ENCODE measurements at places on chromosomes 1 and 21.

- no peak for DNase-seq
These were observed 37.2 kb upstream of the TNFRSF1B start for GRCh38 chr1:12129624-12130023.

DNA sequence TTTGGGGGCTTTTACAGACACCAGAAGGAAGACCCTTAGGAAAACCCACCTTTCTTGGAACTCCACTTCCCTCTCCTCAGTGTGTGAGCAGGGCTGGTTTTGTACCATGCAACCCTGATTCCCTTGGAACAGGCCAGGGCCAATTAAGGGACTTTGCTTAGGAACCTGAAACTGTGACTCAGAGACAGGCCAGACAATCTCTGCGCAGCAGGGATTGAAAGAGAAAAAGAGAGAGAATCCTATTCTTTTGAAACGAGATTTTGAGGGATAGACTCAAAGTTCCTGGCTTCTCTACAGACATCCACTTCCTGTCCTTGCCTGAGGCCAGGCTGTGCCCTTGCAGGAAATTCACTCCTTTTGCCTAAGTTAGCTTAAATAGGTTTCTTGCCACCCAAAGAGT is 23.1 kb upstream of the C1orf198 start:
- DNase-seq, result no peak

DNA sequence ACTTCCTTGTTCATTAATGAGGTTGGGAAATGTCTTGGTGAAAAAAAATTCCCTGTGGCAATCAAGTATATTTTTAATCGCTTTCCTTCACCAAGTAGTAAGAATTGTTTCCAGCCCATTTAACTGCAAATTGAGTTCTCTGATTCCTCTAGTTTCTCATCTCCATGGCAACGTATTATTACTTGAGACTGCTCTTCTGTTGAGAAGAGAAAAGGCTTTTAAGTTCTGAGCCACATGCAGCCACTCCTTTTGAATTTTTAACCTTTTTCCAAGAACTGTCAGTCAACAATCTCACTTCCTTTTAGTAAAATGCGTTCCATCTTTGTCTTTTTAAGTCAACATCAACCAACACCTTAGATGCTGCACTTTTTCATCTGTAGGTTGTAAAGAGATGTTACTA is 75.7 kb upstream of the KIAA1614 start:
- no peak for DNase-seq

DNA sequence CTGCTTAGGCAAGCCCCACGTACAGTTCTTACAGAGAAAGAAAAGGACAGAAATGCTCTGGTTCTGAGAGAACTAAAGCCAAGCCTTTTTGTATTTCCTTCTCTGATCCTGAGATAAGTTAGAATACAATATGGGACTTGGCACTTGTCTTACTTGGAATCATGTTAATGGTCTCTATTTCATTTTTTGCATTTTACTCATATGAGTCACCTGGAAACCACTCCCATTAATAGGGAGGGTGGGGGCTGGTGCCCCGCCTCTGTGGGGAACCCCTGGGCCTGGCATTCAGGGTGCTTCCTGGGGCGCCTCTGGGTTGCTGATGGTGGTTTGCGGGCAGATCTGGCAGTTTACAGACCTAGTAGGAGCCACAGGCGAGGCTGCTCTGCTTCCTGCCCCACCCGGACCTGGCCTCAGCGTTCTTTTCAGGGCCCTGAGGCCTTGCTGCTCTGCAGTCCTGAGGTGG is 26.7 kb downstream of the TSPAN2 start:
- DNase-seq, result peak; percentile 83
